Stimulated activated CD4-positive, alpha-beta T cell treated with anti-CD3 and anti-CD28 coated beads, Interleukin-12 subunit alpha, Interleukin-12 subunit beta, amount 100 ng/mL, for 4 hours (primary cell): ENCODE measurements at places on chromosomes 16 and 17.
A peak's percentile ranks its signal among the peaks of the same experiment; 100 is the strongest.

GRCh38 chr17:4304417-4305027 is 40.7 kb upstream of the ANKFY1 start:
- peak; percentile 36 for DNase-seq

GRCh38 chr17:13024526-13025257 is 6.9 kb upstream of the ELAC2 start:
- peak; percentile 58 for DNase-seq

DNA sequence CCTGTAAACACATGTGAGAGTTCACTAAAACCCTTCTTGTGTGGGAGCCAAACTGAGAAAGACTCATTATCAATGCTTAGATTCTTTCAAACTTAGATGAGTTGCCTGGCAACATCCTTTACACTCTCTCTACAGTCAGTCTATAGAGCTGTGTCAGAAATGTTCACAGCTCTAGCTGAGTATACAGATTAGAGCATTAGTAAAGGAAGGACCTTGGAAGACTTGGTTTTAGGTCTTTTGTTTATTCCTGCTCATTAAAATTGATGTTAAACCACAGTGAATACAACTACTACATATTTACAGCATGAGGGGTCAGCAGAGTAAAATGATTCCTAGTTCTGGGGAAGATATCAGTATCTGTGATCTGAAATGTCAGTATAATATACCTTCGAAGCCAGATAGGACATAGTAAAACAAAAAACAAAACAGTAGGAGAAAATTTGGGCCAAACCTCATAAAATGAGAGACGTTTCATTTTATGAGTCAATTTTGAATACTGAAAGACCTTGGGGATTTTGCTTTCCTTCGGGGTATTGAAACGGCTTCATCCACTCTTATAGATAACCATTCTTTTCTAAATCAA is 186.0 kb downstream of the TANC2 start:
- no peak for DNase-seq

- no peak for DNase-seq
Observed at GRCh38 chr17:76076765-76077583, 2.0 kb upstream of the ZACN start.

DNA sequence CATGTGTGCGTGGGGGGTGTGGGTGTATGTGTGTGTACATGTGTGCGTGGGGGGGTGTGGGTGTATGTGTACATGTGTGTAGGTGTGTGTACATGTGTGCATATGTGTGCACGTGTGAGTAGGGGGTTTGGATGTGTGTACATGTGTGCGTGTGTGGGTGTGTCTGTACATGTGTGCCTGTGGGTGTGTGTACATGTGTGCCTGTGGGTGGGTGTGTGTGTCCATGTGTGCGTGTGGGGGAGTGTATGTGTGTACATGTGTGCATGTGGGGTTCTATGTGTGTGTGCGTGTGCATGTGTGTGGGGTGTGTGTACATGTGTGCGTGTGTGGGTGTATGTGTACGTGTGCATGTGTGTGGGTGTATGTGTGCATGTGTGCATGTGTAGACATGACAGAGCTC is 129.1 kb downstream of the C16orf95 start:
- no peak for DNase-seq

- no peak for DNase-seq
Observed at GRCh38 chr17:33124871-33125551, 133.4 kb downstream of the SPACA3 start.

DNA sequence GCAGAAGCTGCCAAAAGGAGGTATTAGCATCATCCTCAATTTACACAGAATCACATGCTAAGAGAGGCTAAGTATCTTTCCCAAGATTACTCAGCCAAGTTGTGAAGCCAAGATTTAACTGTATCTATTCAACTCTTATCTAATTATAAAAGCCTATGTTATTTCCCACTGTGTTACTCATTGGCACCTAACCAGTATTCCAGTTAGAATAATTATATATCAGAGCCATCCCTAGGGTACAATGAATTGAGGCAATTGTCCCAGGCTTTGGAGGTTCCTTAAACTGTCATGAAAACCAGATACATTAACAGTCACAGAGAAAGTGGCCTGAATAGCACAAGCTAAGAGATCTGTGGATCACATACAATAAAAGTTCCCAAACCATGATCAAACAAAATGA is 10.9 kb upstream of the AMFR start:
- DNase-seq, result no peak

DNA sequence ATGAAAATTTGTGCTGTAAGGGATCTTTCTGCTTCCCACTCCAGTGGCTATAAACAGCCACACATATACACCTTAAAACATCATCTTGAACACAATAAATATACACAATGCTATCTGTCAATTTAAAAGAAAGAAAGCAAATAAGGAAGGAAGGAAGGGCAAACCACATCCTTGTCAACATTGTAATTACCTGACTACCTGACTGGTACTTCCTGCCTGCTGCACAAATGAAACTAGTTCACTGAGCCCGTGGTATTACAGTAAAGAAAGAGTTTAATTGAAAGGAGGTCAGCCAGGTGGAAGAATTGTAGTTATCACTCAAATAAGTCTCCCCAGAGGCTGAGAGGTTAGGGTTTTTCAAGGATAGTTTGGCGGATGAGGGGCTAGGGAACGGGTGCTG is 344.4 kb upstream of the ASIC2 start:
- DNase-seq, result no peak

DNA sequence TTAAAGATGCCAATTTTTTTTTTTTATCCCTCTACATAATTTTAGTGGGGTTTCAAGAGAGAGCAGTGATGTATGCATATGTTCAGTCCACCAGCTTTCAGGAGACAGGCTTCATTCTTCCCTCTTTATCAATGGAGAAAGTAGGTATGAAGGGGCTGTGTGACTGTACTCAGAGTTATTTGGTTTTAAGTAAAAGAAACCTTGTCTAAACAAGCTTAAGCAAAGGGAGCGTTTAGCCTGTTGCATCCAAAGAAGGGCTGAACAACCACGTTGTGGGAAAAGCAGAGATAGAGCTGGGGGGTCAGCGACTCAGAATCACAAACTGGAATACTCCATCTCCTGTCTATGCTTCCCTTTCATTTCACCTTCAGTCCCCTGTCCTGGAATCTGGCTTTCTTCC is 50.4 kb upstream of the HAS3 start:
- no peak for DNase-seq

DNA sequence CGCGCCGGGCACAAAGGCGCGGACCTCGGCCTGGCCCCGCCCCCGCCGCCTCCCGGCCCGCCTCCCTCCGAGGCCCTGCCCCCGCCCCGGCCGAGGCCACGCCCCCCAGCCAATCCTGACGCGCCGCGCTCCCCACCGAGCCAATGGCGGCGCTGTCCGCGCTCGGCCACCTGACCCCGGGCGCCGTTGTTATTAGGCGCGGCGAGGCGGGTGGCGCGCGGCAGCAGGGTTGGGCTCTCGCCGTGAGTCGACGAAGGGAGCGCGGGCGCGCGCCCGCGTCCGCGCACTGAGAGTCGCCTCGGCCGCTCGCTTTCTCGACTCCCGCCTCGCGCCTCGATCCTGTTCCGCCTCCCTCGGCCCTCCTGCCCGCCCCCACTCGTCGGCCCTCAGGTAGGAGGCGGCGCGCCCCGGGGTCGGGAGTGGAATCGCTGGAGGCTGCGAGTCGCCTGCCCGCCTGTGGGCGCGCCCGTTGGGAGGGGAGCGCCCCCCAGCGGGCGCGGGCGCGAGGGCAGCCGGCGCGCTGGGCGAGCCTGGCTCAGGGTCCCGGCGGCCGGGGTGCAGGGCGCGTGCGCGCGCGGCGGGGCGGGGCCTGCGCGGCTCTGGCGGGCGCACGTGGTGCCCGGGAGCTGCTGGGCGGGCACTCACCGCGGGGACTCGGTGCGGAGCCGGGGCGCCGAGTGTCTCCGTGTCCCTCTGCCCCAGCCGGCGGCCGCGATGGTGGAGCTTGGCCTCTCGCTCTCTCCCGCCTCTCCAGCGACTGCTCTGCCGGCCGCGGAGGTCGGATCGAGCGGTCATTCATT is 405 bp upstream of the CBLN1 start:
- peak; percentile 50 for DNase-seq

DNA sequence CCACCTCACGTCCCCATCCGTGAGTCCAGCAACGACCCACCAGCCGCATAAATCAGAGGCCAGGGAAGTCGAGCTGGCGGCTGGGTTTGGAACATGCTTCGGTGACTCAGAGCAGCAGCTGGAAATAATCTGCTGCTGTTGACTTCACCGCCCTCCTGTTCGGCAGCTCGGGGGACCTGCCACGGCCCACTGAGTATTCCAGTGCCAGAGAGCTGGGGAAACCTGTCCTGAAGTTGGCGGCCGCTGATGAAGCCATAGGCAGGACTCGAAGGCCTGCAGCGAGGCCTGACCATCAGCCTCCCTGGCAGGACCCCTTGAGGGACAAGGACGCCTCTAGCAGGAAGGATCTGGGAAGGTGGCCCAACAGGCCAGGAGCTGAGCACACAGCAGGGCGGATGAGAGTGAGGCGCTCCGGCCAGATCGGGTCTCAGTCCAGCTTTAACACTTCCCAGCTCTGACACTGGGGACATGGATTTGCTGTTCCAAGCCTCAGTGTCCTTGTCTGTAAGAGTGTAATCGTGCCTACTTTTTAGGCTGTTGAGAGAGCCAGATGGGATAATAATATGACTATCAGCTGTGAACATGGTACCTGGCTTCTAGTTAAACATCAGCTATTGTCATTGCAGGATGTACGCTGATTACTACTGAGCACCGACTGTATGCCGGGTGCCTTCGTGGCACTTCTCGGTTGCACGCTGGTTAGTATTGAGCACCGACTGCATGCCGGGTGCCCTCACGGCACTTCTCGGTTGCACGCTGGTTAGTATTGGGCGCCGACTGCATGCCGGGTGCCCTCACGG is 50.4 kb upstream of the CIBAR2 start:
- DNase-seq, result no peak

DNA sequence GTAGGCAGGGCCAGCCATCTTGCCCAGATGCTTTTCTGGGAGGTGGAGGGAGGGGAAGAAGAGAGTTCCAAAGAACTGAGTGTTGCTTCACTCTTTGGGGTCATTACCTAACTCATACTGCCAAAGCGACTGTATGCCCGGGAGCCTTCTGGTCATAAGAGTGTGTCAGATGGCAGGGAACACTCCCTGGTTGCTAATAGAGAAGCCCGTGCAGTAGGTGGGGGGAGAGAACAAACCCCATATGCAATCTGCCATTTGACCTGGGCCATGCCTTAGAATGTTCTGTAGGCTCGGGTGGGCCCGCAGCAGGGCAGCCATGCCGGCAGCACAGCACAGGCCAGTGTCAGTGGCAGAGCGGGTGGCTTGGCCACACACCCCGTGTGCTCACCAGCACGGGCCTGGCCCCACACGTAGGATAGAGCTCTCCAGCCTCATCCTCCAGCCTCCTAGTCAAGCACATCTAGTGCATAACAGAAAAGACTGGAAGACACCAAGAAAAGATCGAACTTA is 120.5 kb downstream of the SOCS1 start:
- no peak for DNase-seq

DNA sequence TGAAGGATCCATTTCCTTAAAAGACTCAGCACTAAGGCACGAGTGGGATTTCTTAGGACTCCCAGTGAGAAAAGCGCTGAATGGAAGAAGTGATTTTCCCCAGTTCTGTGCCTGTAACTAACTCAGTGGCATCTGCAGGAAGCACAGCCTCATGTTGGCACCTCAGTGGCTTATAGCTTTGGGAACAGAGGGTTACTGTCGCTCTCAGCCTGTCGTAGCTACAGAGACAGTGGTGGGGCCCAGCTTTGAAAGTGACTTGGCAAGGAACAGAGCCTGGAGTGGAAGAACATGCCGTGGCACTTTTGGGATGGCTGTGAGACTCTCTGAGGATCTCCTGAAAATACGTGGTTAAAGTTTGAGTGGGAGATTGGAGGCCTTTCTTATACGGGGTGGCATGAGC is 242.4 kb upstream of the MYOCD start:
- DNase-seq, result no peak

- DNase-seq, result no peak
Observed at GRCh38 chr16:84086341-84086740, 30.4 kb downstream of the MBTPS1 start.

- no peak for DNase-seq
Observed at GRCh38 chr16:23324727-23325126, 22.6 kb downstream of the SCNN1B start.

- DNase-seq, result no peak
Observed at GRCh38 chr17:17987187-17987896, 14.7 kb downstream of the DRC3 start.

GRCh38 chr17:13638855-13639458 is 37.2 kb upstream of the HS3ST3A1 start:
- DNase-seq, result no peak

- no peak for DNase-seq
Observed at GRCh38 chr17:80419255-80419654, 4.3 kb downstream of the ENDOV start.

DNA sequence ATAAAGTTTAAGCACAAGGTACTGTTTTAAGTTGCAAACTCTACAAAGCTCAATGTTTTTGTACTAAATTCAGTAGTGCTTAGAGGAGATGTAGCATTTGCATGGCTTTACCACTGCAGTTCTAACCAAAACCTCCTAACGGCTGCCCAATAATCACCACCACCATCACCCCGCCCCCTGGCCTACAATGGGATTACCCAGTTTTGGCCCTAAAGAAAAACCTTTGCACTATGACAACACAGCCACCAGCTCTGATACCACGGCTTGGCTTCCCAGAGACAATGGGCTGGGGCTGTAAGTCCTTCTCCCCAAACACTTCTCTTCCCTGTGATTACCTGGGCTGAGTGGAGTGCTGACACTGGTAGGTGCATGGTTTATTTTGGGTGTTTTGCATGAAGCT is 58.4 kb upstream of the MTMR4 start:
- no peak for DNase-seq

DNA sequence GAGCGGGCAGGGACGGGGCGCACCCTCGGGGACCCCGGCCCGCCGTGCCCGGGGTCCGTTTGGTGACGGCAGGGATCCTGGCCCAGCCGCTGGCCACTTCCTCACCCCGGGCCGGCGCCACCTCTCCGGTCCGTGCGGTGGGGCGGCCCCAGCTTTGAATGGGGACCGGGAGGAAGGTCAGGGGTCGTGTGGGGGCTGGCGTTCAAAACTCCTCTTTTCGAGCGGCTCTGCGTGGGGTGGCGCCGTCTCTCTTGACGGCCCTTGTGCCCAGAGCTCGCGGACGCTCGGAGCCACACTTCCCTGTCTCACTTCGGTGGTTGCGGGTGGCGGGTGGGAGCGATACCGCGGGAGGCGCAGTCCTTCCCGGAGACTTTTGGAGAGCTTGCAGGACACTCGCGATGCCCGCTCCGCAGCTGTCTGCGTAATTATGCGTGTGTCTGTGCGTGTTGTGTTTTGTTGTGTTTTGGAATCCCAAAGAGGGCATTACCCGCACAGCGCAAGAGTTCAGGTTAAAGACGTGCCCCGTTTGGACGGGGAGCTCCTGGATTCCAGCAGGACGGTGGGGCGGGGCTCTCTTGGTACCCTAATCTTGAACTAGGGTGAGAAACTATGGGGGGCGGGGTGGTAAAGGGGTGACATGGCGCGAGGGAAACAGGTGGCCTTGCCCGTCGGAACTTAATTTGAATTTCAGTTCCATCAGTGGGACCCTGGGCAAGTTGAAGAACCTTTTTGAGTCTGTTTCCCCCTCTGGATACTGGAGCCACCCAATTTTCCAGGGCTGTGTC is 637 bp downstream of the PLCG2 start:
- DNase-seq, result no peak
